LoVo (cell line): ENCODE measurements at places on chromosomes 2 and 18.

DNA sequence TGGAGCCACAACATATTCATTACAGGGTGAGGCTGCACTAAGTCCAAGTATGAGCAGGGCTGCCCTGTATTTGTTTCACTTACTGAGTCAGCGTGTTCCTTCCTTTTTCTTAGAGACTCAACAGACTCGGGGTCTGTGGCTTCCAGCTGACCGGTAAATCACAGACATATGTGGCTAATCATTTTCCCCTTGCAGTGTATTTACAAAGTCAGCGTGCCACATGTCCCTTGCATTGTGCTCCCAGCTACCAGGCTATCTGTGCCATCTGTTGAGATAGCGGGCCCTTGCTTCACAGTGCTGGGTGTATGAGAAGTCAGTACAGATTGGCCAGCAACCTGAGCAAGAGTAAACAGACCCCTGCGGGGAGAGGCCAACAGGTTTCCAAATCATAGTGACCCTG is 254.3 kb downstream of the LRRTM1 start:
- no peak for DNase-seq

DNA sequence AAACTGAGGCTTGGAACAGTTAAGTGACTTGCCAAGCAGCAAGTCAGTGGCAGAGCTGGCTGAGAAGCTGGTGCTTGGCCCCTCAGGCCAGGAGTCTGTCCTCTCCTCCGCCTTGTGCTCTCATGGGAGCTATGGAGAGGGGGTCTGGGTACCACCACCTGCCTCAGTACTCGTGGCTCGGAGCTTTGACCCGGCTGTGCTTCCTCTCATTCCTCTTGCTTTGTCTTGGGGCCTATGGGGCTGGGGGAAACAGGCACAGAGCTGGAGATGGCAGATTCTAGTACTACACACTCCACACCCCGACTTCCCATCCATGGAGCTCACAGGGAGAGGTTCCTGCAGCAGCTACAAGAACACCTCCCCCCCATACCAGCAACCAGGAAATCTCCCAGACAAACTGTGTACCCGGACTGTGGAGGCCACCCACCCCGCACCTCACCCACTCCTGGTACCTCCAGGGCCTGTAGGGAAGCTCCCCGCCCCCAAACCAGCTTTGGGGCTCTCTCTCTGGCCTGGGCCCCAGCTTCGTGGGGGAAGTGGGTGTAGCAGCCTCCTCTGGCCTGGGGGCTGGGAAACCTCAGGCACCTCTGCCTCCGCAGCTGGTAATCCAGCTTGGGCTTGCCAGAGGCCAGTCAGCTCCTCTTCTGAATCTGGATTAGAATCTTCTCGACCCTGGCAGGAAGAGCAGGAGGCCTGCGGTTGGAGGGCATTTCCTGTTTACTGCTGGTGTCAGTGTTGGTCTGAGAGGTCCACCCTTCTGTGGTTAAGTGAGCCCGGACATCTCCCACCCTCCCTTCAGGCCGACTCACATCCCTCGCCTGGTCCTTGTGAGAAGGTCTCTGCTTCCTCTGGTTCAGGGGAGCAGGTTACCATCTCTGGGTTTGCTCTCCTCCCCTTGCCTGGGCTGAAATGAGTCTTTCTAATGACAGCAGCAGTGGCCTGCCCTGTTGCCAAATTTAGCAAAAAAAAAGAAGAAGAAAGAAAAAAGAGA is 22.3 kb upstream of the RHOB start:
- DNase-seq = no peak

DNA sequence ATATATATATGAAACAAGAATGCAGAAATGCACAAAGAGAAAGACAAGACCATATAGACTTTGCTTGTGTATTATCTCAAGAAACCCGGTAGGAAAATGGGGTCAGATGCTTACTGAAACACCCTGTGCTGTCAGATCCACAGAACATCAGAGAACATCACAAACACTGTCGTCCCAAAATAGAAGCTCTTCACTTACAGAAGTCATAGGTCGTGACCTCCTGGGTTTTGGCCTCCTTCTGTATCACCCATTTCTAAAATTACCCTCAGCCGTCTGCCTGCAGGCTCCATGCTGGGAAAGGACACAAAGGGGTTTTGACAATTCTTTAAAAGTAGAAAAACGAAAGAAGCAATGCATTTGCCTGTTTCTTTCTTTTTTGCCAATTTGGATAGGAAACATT is 137.9 kb downstream of the PAX3 start:
- DNase-seq = no peak

DNA sequence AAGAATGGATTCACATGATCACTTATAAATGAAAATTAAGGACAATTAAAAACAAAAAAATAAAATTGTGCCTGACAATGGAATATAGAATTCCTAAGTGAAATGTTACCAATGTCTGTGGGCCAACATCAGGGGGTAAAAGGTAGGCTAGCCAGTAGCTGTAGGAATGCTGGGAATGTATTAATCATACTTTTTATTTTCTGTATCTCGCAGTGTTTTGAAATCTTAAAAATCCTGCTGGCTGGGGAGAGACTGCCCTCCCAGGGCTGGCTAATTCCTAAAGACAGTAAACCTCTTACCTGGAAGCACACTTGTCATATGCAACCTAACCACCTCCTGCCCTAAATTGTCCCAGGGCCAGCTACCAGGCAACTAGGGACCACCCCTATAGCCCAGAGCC is 69.8 kb downstream of the REV1 start:
- DNase-seq = no peak

DNA sequence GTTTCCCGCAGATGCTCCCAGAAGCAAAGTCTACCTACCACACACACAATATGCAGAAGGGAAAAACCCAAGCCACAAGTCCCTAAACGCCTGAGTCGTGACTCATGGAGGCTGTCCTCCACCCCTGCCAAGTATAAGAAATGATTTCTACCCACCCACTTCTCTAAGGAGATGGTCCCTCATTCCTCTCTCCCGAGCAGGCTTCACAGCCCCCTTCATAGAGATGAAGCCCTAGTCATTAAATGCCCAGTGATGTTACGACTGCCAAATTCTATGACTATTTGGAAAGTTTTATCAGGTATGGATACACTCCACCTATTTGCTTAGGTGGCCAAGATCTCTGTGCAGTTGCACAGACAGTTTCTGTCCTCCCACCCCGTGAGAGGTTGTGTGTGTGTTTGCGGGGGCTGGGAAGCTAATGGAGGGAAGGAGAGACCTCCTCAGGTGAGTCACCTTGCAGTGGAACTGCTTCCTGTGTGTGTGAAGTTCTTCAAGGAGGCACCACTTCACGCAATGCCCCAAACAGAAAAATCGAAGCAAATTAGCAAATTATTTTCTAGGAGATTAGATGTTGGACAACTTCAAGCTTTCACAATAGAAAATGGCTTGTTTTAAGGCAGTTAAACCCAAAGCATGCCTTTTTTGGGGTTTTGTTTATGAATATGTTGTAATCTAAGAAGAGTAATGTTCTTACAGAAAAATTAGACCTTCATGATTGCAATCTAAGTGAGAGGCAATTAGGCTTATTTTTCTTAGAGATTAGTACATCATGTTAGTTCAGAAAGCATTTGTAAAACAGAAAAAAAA is 175.2 kb downstream of the TGIF1 start:
- DNase-seq = peak; percentile 86

- no peak for DNase-seq
Observed at GRCh38 chr2:186883666-186884065, 34.7 kb upstream of the ZSWIM2 start.

GRCh38 chr2:111030260-111030891 is 90.3 kb upstream of the BCL2L11 start:
- DNase-seq = no peak

- no peak for DNase-seq
Observed at GRCh38 chr2:100580367-100581276, 17.8 kb downstream of the PDCL3 start.

DNA sequence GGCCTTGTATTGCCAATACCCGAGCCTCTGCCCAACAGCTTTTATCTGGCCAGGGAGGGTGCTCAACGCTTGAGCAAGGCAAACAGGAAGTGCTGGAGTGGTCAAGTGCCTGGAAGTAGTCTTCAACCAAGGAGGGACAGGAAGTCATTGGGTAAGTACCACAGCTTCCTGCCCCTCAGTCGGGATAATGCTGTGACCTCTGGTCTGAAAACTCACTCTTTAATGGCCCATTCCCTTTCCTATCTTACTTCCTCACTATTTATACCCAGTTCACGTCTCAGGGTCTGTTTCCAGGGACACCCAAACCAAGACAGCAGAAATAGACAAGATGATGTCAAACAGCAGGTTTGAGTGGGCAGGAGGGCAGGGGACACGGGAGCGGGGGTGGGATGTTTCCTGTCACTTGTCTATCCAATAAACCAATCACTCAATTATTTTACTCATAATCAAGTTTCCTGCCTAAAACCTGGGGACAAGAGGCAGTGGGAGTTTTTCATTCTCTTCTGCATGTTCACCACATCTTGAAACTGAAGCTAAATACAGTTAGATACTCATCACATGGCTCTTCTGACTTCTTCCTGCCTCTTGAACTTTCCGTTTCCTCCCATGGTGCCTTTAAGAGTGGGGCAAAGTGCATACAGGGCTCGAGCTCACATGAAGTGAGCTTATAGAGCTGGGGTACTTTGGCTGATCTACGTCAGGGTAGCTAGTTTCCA is 68.9 kb upstream of the CAB39 start:
- no peak for DNase-seq

DNA sequence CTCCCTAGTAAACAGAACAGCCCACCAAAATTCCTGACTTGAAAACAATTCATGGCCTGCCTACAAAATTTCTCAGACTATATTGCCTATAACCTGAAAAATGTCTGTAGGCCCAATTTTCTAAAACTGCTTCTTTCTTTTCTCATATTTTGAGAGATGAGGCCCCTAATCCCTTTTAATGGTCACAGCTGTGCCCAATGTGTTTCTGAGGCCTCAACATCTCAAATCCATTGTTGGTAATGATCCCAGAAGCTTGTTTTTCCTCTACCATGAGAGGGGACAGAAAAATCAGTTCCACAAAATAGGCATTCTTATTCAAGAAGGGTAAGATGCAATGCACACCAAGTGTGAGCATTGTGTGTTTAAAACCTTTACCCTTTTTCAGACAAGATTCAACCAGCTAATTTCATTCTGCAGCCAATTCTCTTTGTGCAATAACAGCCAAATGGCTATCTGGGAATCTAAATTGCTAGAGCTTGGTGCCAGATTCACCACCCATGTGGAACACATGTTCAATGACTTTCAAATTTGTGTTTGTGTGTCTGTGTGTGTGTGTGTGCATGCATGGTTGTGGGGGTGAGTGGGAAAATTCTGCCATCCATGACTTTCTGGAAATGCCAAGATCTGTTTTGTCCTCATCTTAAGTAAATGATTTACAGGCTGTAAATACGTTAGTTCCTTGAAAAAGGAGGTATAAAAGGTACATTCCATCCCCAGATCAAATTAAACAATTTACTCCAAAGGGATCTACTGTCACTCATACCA is 319.5 kb downstream of the TNS1 start:
- DNase-seq = no peak

DNA sequence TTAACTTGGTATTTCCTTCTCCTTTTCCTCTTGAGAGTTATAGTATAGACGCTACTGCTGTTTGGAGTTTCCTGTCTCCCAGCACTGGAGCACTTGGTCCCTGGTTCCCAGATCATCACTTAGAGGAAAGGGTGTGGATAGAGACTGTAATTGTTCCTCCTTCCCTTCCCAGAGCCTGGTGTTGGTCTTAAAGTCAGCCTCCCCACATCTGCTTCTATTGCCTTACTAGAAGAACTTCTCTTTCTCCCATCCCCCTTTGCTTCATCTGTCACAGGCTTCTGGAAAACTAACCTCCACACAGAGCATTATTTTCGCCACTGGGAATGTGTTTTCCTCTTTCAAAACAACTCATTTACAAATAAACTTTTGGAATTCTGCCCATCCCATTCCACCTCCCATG is 131.0 kb downstream of the CCDC85A start:
- no peak for DNase-seq

GRCh38 chr18:78519394-78520062 is 460.1 kb upstream of the SALL3 start:
- DNase-seq = no peak
